ENCODE measurements at places on chromosomes 7 and 10.

DNA sequence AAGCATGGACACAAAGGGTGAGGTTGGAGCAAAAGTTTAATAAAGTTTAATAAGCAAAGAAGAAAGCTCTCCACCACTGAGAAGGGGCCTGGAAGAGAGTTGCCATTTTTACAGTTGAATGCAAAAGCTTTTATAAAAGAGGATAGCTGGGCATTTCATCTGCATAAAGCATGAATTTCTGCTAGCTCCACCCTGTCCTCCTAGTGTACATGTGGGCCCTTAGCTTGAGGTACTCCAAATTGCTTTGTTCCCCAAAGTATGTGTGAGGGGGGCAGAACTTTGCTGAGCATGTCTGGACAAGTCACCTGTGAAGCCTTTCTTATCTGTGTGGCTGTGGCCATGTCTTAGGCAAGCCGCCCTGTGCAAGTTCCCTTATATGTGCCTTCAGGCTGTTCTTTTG lies 22.6 kb upstream of the CROT start:
- DNase-seq = no peak

GRCh38 chr7:82755705-82756551 lies 312.4 kb upstream of the CACNA2D1 start:
- DNase-seq = peak; percentile 3

DNA sequence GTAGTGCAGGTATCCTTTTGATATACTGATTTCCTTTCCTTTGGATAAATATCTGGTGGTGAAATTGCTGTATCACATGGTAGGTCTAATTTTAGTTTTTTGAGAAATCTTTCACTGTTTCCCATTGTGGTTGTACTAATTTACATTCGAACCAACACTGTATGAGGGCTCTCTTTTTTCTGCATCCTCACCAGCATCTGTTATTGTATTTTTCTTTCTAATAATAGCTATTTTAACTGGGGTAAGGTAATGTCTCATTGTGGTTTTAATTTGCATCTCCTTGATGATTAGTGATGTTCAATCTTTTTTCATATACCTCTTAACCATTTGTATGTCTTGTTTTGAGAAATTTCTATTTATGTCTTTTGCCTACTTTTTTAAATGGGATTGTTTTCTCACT lies 335.4 kb upstream of the MTPN start:
- no peak for DNase-seq

DNA sequence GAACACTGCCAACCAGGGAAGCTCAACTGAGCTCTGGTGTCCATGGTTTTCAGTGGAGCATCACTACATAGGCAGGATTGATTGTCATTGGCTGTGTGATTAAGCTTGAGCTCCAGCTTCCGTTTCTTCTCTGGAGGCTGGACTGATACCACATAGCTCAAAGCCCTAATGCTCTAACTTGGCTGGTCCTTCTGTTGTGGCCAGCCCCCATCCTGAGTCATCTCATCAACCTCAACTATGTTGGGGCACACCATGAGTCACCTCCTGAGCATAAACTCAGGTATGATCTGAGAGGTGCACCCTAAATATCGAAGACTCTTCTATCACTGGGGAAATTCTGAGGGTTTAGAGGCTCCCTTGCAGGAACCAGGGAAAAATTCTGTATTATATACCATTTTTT lies 114.5 kb upstream of the INHBA start:
- peak; percentile 64 for DNase-seq

DNA sequence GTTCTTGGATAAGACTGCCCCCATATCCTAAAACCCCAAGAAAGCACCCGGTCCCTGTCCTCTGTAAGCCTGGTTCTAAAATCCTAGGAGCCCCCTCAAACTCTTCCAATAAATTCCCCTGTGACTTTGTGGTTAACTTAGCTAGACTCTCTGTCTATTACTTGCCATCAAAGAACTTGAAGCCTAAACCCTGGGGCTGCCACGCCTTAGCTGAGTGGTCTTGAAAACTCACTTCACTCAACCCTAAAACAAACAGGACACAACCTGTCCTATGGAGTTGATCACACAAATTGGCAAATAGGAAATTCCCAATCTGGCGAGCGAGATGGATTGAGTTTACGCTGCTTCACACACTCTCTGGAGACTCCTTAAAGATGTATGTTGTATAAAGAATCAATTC lies 191.4 kb upstream of the SVIL start:
- DNase-seq = no peak

- no peak for DNase-seq
These were observed 256.6 kb downstream of the PTEN start for GRCh38 chr10:88120075-88120474.

DNA sequence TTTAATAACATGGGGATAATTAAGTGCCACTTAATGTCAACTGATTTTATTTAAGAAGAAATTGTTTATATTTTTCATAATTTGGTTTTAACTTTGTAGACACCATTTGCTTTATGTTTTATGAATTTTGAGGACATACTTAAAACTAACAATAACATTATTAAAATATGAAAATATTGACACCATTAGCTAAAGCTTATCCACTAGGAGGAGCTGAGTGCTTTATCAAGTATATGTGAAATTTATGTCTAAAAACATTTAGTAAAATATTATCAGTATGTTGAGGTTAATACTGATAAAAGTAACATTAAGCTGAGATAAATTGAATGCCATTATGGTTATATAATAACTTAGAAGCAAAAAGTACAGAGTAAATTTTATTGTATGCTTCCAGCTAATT lies 622.1 kb downstream of the ARL4A start:
- no peak for DNase-seq

GRCh38 chr7:3217166-3217565 lies 83.9 kb upstream of the SDK1 start:
- no peak for DNase-seq

DNA sequence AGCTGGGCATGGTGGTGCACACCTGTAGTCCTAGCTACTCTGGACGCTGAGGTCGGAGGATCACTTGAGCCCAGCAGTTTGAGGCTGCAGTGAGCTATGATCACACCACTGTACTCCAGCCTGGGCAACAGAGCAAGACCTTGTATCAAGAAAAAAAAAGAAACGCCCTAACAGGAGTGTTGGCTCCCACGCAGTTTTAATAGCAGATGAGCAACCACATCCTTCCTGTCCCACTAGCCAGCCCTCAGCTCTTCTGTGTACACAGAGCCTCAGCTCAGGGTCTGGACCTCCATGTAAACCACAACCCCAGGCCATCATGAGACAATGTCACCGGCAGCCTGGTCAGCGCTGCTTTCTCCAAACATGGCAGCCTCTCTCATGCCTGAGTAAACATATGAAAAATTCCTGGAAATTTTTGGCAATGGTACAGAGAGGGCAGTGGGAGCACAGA lies 108.2 kb downstream of the PIP4K2A start:
- DNase-seq = no peak

DNA sequence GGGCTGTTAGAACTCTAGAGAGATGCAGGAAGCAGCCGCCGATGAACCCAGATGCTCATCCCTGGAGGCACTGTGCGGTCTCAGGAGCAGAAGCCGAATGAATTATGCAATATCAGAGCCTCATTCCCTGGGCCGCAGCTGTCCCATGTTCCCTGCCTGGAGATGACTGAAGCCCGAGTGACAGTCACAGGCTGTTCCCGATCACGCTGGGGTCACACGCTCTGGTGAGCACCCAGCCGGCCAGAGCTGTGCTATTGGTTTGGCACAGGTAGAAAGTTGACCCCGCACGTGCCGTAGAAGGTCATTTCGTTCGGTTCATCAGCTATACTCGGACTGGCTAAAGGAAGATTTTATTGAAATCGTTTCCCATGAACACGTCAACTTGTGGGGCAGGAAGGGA lies 140.5 kb upstream of the SH2B2 start:
- no peak for DNase-seq

GRCh38 chr10:76643511-76643911 lies 994.1 kb downstream of the KCNMA1 start:
- DNase-seq = no peak

- DNase-seq = no peak
These were observed 17.4 kb downstream of the TECPR1 start for GRCh38 chr7:98234429-98235147.

DNA sequence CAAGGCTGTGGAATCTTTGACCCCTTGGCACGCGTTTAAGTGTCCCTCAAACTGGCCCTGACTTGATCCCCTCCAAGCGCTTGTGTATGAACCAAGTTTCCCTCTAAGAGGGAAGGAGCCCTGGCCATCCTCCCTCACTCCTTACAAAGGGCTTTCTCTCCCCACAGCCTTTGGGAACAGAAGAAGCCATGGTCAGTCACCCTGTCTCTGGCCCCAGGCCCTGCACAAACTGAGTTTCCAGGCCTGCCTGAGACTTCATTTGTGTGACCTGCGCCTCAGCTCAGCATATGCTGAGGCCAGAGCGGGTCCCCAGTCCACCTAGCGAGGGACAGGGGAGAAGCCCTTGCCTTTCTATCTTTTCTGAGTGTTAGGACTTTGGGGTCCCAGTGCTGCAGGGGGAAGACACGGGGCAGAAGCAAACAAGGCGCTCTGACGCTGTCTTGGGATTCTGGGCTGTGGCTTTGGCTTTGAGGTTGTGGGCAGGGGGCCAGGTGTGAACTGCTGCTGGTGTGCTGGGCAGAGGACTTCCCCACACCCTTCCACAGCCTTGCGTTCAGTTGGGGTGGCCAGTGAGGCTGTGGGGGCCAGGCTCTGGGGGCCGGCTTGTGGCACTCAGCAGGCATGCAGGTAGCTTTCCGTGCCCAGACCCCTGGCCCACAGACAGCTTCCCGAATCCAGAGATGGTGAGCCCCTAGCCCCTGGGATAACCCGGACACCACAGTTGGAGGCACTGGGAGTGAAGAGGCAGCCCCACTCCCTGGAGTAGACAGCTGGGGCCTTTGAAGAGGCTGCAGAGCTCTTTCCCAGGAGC lies 1.5 kb downstream of the RET start:
- DNase-seq = no peak

- peak; percentile 13 for DNase-seq
These were observed 675 bp upstream of the ATE1 start for GRCh38 chr10:121928528-121928884.

GRCh38 chr7:48414011-48414732 lies 242.9 kb downstream of the ABCA13 start:
- DNase-seq = no peak

- DNase-seq = no peak
These were observed at the start of gene TMEM273 for GRCh38 chr10:49187950-49188761. Gene TMEM273 (minus strand): TSS chr10:49188391. CDS start chr10:49188336, 55 bp downstream.

DNA sequence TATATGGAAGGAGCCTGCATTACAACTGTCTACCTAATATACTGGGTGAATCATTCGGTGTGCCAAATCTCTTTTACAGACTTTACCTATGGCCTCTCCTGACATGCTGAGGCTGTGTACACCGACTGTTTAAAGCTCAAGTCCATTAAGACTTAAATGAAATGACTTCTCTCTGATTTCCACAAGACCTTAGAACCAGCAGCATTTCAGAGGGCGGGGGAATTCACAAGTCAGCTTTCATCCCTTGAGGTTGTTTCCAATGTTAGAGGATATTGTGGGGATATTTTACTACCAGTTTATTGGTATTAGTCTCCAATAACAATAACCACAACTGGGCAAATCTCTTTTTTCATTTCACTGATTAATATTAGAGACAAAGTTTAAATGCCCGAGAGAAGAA lies 87.1 kb upstream of the IKZF1 start:
- DNase-seq = no peak

GRCh38 chr7:20330239-20330927 lies at the start of gene ITGB8:
Gene ITGB8 (plus strand): TSS chr7:20330900. CDS start chr7:20331807, 907 bp downstream.
- peak; percentile 82 for DNase-seq

GRCh38 chr10:124392626-124393342 lies 25.9 kb downstream of the OAT start:
- DNase-seq = no peak

DNA sequence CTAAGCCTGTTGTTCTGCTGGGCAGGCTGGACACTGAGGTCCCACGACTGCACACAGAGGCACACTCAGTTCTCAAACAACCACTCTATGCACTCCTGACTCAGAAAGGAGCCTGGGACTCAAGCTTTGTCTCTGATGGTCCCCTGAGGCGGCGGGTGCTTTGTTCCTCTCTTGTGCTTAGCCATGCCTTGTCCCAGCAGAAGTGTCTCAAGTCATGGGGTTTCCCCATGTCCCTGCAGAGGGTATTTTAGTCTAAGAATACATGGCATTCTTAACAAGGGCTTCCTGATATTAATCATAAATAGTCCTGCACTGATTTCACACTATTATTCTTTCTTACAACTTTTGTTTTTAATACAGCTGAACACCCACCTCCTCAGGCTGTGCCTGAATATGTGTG lies 72.5 kb downstream of the CXCL12 start:
- DNase-seq = no peak

- DNase-seq = no peak
These were observed 111.6 kb downstream of the PRTFDC1 start for GRCh38 chr10:24840784-24841183.

GRCh38 chr10:15155978-15156656 lies 12.4 kb downstream of the NMT2 start:
- DNase-seq = no peak

GRCh38 chr7:40746841-40747556 lies 612.2 kb downstream of the SUGCT start:
- DNase-seq = no peak

DNA sequence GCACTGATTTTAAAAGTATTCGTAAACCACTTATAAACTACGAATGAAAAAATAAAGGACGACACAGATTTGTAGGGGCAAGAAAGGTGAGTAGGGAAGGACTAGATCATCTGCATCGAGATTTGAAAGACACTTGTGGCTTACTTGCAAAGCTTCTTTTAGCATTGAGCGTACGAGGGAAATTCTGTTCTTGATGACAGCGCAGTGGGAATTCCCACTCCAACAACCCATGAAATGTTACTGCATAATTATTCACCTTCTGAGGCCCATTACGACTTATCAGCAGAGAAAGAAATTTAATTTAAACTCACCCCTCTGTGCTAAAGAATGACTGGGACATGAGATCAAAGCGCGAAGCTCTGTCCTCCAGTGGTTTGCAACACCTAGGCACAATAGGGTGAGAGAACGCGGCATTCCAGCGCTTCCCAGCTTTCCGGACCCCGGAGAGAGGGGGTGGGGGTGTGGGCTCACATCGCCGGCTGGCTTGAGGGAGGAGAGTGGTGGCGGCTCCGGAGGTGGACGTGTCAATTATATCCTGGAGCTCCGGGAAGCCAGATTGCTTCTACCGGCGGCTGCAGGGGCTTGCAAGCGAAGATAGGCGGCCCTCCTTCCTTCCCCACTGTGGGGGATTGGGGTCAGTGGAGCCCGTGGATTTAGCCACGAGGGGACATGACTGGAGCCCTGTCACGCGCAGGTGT lies 10.3 kb downstream of the SP8 start:
- DNase-seq = no peak

- DNase-seq = no peak
These were observed 38.4 kb downstream of the DIP2C start for GRCh38 chr10:650886-651615.
